ENCODE measurements at places on chromosomes 12 and 14.

DNA sequence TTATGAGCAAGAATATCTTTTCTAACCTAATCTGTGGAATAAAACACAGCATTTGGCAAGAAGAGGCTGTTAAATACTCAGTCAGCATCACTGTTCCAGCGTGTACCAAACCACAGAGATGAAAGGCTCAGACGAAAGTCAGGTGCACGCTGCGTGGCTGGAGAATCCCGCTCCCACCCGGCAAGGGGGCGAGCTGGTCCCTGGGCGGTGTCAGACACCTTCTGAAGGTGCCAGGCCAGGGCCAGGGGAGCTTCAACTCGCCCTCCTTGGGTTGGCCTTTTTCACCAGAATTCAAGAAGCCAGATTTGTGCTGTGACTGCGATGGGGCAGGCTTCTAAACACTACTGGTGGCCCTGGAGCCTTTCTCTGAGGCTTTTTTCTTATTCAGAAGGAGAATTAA, 73.1 kb downstream of the WDR20 start:
- DNase-seq, result no peak

DNA sequence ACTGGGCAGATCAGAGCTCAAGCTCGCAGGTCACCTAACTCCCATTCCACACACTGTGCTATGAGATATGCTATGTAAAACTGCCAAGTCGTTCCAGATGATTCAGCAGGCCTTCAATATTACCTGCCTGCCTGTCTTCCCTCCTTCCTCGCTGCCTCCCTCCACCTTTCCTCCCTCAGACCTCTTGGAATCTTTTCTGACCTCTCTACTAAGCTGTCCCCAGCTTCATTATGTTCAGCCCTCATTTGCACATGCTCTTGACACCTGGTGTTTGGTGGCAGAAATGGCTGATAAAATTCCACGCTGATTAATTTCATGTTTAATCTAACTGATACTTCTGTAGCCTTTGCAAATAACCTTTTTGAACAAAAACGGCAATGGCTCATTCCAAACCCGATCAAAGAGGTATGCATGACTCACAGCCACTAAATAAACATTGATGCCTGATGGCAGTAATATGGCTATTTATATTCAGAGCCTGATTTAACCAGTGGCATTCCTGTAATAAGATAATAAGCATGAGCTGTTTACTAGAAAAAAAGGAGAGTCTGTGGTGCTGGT, 130.8 kb upstream of the EGLN3 start:
- no peak for DNase-seq

GRCh38 chr14:102663440-102663839, 71.0 kb downstream of the RCOR1 start:
- DNase-seq, result no peak

DNA sequence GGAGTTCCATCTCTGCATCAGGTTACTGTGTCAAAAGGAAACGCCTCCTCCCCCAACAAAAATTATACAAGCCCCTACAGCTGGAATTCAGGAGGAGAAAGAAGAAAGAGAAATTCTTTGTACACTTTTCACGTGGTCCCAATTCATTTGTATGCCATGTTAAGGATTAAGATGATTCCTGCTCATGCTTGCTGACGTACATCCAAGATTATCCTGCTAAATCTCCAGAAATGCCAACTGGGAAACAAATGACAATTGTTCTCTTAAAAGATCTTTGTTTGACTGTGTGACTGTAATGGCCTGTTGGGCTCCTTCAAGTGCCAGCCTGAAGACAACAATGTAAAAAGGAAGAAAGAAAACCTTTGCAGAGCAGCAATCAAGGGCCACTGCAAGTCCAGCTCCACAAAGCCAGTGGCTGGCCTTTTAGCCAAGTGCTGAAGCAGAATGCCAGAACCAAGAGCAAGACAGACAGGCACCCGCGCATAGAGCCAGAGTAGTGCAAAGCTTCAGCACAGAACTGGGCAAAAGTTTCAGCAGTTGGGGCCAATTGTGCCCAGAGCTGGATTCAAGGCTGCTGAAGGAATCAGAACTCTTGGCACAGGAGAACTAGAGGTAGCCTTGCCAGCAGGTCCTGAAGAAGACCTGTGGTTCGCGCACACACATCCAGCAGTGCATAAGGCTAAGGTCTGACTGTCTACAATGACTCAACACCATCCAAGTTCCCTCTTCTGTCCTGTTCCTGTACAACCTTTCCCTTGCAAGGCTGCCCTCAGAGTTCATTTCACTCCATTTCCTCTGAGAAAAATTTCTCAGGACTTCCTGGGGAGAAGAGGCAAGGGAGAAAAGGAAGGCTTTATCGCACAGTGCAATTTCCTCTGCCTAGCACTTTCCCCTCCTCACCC, 209.7 kb upstream of the BMP4 start:
- no peak for DNase-seq

DNA sequence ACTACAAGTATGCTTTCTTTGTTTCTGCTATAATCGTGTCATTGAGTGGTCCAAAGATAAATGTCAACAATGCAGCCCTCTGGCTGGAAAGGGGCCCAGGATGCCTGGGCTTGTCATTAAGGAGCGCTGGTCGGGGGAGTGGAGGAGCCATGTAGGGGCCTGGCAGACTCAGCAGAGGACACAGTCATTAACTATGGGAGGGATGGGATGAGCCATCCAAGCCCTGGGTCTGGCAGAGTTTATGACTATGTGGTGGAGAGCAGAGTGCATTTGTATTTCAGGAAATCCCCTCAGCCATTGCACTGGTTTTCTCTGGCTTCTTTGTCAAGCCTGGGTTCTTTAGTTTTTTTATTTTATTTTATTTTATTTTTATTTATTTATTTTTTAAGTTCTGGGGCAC, 243.1 kb downstream of the C12orf75 start:
- DNase-seq, result no peak

GRCh38 chr14:47039336-47039735, 387.8 kb upstream of the RPL10L start:
- no peak for DNase-seq

DNA sequence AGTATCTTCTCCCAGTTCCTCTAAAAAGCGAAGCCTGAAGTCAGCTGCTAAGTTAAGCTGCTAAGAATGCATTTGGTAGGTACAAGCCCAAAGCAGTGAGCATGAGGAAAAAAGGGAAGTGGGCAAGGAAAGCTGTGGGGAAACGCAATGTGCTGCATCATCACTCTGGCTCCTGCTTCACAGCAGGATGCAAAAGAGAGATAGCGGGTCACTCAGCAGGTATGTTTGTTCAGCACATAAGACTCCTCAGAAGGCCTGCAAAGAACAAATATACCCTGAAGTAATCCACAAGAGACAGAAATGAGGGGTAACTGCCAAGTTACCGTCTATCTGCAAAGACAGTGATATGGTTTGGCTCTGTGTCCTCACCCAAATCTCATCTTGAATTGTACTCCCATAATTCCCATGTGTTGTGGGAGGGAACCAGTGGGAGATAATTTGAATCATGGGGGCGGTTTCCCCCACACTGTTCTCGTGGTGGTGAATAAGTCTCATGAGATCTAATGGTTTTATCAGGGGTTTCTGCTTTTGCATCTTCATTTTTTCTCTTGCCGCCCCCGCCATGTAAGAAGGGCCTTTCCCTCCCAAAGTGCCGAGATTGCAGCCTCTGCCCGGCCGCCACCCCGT, 127.4 kb upstream of the EGLN3 start:
- DNase-seq, result peak; percentile 11

DNA sequence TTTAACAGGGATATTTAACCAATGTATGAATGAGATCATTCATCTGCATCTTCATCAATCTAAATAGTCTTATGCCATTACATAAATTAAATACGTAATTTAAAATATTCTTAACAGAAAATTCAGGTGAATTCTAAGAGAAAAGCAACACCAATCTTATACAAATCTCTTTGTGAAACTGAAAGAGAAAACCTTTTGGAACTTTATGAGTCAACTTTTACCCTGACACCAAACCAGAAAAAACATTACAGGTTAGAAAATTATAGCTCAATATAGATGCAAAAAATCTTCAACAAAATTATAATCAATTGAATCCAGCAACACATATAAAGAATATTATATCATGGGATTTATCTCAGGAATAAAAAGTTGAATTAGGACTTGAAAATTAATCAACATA, 3.4 kb downstream of the GLIPR1L1 start:
- no peak for DNase-seq

DNA sequence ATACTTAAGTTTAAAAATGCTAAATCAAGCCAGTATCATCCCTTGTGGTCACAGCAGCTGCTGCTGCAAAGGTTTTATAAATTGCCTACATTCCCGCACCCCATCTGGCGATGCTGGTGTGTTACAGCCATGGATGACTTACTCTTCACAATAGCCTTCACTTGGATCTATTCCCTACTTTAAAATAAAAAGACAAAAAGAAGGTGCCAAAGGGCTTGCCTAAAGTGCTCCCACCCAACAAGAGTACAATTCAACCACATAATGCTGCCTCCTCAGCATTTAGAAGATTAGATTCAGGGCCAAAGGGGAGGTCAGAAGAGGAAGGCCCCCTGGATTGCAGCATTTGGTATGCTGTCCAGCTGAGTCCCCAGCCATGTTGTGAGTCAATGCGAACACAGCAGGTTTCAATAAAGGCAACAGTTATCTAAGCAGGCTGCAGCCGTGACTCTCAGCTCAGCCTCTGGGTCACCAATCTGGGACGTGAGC, 176.1 kb downstream of the DAD1 start:
- no peak for DNase-seq

DNA sequence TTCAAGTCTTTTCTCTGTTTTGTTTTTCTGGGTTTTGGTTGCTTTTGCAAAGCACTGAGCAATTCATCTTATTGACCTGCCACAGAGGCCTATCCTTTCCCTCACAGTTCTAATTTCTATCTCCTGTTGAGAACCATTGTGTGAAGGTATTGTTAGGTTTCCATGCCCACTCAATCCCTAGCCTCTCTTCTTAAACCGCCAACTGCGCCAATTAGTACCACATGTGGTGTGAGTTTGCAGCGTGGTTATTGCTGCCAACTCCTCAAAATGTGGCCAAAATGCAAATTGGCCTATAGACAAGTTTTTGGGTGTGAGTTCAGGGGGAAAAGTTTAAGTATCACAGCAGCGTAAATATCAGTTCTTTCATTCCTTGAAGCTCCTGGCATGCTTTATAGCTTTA, 232.6 kb downstream of the FLRT2 start:
- DNase-seq, result no peak

DNA sequence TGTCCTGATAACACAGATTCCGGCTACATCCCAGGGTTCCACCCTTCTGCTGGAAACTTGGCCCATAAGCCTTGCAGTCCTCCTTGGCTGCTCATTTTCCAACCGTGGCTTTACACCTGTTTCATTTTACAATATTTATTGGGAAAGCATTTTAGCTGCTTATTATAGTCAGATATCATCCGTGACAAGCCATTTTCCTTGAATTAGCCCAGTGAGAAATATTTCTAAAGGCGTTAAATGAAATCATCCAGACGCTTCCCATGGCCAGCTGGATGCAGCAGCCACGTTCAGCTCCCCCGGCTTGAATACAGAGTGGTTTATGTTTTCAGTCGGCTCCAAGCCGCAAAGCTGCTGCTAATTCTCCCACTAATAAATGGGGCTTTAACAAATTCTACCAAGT, 245.0 kb upstream of the PELI2 start:
- DNase-seq, result no peak

DNA sequence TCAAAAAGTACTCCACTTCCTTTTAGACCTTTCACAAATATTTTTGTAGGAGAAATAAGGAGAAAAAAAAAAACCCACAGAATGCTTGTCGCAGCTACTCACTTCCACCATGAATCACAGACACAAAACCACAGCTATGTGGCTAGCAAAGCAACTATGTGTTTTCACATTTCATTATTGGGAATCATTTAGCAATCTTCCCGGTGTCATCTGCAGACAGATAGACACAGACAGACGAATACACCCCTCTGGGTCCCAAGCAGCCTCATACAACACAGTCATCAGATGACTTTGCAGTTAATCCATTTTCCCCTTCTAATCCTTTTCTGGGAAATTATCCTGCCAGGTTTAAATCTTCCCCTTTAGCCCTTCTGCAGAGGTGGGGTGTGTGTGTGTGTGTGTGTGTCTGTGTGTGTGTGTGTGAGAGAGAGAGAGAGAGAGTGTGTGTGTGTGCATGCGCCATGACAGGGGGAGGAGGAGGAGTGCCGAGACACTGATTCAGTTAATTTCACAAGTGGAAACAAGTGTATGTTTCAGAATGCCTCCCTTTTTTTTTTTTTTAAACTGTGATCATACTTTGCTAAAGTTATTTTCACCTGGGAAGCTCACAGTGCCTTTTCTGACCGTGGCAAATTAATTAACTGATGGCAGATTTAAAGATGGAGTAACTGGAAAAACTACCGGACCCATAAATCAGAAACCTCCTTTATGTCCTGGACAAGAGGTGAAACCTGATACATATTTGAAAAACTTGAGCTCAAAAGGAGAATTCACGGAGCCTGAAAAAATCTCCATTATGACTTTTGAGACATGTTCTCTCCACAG, 39.9 kb downstream of the LTBP2 start:
- peak; percentile 100 for DNase-seq

DNA sequence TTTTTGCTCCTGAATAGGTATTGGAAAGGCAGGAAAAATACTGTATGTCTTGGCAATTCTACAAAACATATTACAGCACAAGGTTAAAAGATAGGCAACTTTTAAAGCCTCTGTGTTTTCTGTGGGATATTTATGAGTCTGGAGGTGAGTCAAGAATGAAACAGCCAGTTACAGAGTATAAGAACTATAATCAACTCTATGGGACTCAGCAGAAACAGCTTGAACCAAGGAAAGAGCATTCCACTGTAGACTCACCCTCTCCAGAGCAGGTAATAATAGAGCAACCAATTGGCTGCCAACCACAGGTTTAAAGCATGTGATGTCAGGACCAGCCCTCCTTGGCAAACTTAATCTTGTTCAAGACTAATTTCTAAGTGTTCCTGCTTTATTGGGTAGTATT, 100.5 kb upstream of the MDM1 start:
- peak; percentile 43 for DNase-seq

DNA sequence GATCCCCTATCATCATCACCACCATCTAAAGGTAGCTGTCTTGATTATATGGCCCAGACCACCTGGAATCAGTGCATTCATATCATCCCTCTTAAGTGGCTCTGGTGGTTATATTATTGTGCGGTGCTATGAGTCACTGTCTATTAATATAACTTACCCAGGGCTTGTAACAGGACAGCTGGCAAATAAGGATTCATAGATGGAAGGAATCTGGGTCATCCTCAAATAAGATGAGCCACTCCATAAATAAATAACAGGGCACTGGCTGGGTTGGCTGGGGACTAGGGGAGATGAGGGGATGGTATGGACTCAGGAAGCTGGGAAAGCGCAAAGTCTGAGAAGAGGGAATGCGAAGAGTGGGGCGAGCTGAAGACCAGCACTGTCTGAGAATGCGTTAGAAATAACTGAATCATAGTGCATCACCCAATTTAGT, 216.1 kb downstream of the NUAK1 start:
- peak; percentile 78 for DNase-seq

DNA sequence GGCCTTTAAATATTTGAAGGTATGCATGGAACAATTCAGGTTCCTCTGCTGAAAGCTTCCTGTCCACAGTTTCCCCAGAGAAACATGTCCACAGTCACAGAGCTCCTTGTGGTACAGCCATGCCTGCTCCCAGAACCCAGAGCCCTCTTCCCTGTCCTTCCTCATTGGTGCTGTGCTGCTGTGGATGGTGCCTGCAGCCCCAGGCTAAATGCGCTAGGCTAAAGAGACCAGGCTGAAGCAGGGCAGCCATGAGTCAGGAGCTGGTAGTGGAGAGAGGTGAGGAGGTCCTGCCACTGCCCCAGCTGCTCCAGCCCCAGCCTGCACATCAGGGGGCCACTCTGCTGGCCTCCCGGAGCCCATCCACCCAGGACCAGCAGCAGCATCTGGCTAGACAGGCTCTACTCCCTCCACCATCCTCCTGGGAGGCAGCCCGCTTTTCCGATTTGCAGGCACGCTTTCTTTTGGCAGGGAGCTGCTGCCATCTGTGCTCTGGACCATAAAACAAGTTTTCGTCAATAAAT, 65.4 kb upstream of the DDX11 start:
- DNase-seq, result no peak

GRCh38 chr12:56219840-56220239, 1.9 kb downstream of the RNF41 start:
- no peak for DNase-seq
